ENCODE measurements at places on chromosomes 6 and 20.

DNA sequence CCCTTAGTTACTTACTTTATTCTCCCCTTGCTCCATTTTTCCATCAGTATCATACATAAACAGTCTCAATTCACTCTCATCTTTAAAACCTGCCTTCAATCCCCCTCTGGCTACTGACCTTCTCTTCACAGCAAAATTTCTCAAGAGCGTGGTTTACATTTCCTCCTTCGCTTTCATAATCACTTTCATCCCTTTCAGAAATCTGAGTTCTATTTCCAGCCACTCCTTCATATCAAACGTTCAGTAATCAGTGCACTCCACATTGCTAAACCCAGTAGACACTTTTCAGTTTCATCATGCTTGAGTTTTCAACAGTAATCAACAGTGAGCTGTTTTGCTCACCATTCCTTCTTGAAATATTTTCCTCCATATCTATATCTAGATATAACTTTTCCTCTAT lies 176.7 kb upstream of the HSF2 start:
- DNase-seq, result no peak

DNA sequence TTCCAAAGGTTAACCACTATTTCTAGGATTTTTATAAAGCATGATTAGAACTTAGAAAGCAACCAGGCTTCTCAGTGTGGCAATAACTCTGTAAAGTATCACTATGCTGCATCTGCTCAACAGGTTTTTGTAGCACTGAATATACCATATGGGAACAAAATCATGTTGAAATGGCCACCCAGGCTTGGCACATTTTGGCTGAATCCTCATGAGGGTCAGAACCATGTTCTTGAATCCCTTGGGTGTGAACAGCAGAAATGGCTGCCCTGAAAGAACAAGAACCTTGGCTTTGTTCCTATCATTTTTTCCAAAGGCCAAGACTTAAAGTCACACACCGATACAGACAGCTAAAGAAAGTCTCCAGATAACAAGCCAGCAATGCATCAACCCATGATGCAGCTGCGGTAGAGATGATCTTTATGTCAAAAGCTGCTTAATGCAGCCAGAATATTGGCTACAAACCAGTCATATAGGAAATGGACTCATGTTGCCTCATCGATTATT lies 283.0 kb upstream of the NOX3 start:
- DNase-seq, result no peak

- no peak for DNase-seq
Measured at GRCh38 chr6:34130862-34131261, 15.0 kb downstream of the GRM4 start.

DNA sequence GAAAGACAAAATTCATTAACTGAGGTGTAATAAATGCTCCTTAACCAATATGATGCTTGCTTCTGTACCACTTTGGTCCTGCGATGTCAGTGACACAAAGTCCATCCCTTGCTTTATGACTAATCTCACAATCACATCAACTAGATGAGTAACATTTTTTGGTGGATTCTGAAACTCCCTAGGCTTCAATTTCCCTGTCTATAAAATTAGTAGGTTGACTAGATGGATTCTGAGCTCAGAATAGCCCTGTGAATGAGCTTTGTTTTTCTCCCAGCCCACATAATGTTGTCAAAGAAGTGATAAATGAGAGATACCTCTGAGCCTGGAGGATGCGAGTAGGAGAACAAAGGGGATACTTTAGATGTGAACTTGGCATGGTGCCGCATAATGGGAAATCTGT lies 9.1 kb downstream of the TXLNB start:
- no peak for DNase-seq

DNA sequence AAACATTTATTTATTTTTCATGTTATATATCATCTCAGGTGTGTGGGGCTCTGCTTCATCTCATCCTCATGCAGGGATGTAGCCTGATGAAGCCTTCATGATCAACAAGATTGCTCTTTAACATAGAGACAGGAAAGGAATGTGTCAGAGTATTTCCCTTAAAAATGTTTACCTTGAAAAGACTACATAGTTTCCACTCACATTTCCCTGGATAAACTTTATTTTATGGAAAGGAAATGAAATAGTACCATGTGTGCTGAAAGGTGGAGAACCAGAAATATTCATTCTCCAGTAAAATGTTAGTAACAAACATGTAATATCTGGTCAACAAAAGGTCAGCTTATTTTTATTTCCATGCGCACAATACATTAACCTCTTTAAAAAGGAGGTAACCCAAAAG lies 155.8 kb downstream of the GRM1 start:
- no peak for DNase-seq

DNA sequence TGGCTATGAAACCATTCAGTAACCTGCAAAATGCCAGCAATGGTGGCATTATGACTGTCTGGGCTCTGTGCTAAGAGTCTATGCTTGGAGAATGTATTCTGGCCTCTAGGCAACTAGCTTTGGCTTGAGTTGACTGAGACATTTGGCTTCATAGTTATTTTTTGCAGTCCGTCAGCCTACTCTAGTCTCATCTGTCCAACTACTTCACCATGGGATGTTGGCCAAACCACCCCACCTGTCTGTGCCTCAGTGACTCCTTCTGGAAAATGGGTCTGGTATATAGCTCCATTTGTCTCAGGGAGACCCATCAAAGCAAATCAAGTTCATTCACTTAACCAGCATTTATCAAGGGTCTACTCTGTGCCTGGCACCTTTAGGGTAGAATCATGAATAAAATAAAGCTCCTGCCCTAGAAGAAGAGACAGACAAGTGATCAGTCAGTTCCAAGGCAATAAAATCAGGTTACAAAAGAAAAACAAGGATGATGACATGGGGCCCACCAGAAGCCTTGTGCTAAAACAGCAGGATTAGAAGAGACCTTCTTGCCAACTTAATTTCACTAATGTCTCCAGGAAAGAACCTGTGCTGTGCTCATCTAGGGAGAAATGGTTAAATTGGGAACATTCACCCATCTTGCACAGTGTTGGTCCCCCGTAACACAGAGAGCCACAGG lies 102.4 kb upstream of the ARMC2 start:
- DNase-seq, result no peak

- no peak for DNase-seq
Measured at GRCh38 chr6:6811128-6812009, 222.8 kb downstream of the LY86 start.

DNA sequence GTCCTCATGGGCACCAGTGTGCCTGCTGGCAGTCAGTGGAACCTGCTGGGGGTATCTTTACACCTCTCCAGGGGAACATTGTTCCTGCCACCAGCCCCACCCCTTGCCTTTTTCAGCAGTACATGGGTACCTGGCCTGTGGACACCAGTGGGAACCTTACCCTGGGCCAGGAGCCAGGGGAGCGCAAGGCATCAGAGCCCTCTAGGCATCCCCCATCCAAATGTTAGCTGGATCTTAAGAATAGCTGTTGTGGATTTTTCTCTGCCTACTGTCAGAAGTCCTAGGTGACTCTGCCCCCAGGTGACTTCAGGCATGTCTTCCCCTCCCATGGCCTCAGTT lies 38.8 kb upstream of the ID1 start:
- no peak for DNase-seq

DNA sequence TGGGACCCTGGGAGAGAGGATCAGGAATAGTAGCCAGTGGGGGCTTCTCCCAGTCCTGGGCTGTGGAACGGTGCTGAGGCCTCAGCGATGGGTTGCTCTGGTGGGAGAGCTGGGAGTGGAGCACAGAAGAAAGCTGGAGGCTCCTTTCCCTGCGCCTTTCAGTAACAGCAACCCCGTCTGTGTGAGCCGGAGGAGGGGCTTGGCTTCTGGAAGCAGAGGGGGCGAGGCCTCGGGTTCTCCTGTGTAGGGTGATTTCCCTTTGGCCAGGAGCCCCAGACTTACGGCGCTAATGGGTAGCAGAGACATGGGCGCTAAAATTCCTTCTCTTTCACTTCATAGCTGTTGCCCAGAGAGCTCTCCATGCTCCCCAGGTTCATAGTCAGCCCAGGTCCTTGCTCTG lies 55.0 kb downstream of the DAAM2 start:
- no peak for DNase-seq

DNA sequence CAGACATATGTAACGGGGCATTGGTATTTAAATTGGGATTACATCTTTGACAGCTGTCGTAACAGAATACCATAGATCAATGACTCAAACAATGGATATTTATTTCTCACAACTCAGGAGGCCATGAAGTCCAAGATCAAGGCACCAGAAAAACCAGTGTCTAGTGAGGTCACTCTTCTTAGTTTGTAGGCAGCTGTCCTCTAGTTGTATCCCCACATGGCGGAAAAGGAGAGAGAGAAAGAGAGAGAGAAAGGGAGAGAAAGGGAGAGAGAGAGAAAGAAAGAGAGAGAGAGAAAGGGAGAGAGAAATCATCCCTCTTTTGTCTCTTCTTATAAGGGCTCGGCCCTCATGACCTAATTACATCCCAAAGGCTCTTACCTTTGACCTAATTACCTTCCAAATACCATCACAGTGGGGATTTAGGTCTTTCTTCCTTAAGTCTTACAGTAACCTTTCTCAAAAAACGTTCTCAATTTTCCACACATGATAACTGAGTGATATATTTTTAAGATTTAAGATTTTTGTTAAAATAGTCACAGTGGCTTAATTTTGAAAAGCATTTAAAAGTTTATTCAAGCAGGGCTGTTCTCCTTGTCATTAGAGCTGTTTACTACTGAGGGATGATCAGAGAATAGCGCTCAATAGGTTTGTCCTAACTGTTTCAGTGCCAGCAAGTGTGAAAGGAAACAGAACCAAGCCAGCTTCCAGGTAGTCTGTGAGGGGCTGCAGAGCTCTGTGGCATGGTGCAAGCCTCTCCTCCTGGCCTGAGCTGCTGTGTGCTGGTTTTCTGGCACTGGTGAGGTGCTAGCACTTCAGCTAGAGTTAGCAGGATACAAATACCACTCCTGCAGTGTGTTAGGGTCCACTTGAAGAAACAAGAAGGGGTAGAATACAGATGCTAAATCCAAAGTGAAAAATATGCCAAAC lies 79.0 kb downstream of the IMPG1 start:
- no peak for DNase-seq

GRCh38 chr6:149948011-149948410 lies 6.2 kb downstream of the ULBP2 start:
- no peak for DNase-seq
